H7 (cell line): ENCODE measurements at places on chromosomes 12 and 14. TPM values are rescaled to one million over a fixed set of nuclear protein-coding genes. Genes with fewer than 3 reads are reported as not detected.
A peak's percentile ranks its signal among the peaks of the same experiment; 100 is the strongest.

The FOXN4 gene
- total RNA-seq = 0.07 and 0.33 TPM in 2 replicates

- DNase-seq = peak; percentile 28
These were observed 201.2 kb downstream of the DAD1 start for GRCh38 chr14:22387776-22388241.

DNA sequence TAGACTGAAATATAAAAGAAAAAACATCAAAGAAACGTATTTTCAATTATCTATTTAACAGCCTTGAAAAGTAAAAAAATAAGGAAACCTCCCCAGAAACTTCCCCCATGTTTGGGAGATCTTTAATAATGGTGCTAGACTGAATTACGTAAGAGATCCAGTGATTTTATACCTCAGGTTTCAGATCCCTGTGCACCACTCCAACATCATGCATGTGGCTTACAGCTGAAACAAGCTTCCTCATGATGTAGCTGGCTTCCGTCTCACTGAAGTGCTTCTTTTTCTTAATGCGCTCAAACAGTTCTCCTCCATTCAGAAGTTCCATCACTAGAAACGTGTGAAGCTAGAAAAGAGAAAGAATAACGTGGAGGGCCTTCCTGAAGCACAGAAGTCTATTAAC, 78.0 kb upstream of the TTC7B start:
- DNase-seq = no peak

GRCh38 chr14:62081951-62082350, 319.7 kb downstream of the SNAPC1 start:
- no peak for DNase-seq

DNA sequence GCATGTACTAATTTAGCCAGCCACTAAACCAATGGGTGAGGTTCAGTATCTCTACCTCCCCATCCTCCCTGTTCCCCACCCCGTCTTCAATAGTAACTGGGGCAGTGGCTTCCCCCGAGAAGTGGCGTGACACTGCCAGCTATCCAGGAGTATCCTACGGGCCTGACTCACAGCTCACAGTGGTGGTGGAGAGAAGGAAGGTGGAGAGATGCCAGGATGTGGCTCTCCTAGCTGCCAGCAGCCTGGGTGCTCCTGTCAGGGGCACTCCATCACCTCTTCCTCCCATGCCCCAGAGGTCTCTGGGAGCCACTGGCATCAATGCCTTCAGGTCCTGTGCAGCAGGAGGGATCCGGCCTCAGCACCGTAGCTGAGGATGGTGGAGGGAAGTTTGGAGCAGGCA, 49.0 kb downstream of the TSPAN11 start:
- DNase-seq = no peak

GRCh38 chr12:95594136-95594535, 42.9 kb upstream of the USP44 start:
- DNase-seq = no peak

GRCh38 chr14:48563489-48563888, 888.1 kb upstream of the MDGA2 start:
- no peak for DNase-seq

The ATL1 gene
- 1.9 and 2.8 TPM in 2 replicates for total RNA-seq

DNA sequence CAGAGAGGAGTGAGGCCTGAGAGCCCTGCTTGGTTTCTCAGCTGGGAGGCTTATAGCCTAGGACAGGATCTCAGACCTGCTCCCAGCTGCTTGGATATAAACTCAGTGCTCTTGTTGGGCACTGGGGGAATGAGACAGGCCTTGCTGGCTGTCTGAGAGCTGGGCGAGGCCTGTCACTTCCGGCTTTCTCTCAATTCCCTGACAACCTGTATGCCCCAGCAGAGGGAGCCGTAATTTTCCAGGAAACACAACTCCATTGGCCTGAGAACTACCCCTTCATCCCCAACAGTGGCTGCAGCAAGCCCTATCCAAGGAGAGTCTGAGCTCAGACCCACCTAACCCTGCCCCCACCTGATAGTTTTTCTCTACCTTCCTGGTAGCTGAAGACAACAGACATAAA, 258.3 kb upstream of the STXBP6 start:
- DNase-seq = peak; percentile 26

The GPHB5 gene
- not detected in 2 replicates for total RNA-seq

- peak; percentile 42 for DNase-seq
These were observed 52.1 kb upstream of the BEGAIN start for GRCh38 chr14:100639280-100639679.

The LALBA gene
- not detected in 2 replicates for total RNA-seq

DNA sequence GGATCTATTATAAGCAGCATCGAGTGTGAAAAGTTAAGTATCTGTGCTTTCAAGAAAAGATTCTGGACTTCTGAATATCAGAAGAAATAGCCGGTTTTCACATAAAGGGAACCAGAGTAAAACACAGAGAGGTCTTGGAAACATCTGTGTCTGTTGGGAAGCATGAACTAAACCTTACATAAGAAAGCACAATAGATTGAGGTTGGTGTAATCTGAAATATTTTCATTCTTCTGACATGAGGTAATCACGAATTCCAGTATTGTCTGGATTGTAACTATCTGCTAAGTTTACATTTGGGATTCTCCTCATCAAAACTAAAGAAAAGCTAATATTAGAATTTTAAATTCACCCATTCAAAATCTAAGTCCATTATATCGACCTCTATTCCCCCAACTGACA, 161.3 kb downstream of the CPNE8 start:
- no peak for DNase-seq

The LUM gene
- not detected in 2 replicates for total RNA-seq

The BCL2L2 gene
- total RNA-seq = 8.8 and 14.2 TPM in 2 replicates

The KRT77 gene
- total RNA-seq = not detected in 2 replicates

DNA sequence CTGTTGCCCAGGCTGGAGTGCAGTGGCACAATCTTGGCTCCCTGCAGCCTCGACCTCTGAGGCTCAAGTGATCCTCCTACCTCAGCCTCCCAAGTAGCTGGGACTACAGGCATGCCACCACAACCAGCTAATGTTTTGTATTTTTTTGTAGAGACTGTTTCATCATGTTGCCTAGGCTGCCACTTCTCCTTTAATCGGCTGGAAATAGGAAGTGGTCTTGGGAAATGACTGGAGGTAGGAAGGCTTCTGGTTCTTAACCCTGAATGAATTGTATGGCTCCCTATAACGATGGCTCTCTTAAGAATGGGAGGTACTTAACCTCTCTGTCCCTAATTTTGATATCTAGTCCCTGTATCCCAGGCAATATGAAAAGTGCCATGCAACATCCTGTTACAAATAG, 113.9 kb upstream of the USP15 start:
- DNase-seq = no peak

- peak; percentile 38 for DNase-seq
These were observed 14.8 kb downstream of the MMP14 start for GRCh38 chr14:22850944-22851764.

The C12orf56 gene
- 1.4 and 1.8 TPM in 2 replicates for total RNA-seq
